ENCODE measurements at places on chromosomes 2 and 18. TPM values are rescaled to one million over a fixed set of nuclear protein-coding genes. Genes with fewer than 3 reads are reported as not detected.

DNA sequence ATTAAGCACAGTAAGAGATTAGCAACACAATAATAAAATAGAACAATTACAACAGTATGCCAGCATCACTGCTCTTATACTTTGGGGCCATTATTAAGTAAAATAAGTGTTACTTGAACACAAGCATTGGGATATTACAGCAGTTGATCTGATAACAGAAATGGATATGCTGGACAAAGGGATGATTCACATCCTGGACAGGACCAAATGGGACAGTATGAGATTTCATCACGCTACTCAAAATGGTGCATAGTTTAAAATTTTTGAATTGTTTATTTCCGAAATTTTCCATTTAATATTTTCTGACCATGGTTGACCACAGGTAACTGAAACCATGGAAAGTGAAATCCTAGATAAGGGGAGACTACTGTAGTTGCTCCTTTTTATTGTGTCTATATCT lies 138.2 kb downstream of the UBR3 start:
- DNase-seq: no peak

- no peak for DNase-seq
Observed at GRCh38 chr18:64116571-64117175, 32.2 kb downstream of the LINC00305 start.

DNA sequence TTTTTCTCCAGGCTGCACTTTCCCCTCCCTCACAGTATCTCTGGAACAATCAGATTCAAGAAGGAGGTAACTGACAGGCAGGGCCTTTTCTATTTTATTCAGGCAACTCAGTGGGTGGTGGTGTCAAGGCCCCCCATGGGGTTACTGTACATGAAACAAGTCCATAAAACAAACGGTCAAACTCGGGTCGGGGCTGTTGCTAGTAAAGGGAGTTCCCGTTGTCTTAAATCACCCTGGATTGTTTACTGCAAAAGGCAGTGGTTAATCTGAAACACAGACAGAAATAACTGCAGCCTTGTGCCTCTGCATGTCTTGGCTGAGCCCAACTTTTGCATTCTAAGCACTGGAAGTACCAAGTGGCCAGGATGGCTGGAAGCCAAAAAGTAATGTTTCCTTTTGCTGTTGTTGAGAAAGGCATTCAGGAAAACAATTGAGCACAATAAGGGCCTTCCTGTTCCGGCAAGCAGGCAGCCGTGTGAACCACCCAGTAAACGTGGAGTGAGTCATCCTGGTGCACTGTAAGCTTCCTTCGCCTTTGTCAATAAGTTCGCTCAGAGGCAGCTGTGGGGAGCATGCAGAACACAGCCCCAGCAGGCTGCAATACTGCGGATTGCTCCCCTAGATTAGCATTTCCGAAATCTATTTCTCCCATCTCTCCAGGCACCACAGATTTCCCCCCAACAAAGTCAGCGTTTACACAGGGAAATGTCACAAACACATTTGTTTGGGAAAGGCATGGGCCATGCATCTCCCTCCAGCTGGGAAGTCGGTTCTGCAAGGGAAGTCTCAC lies 149.6 kb downstream of the IRS1 start:
- peak; percentile 85 for DNase-seq

FARSB gene
- polyA plus RNA-seq: 15.0 TPM

MROH2A gene
- not detected for polyA plus RNA-seq

VWC2L gene
- polyA plus RNA-seq: not detected

ZNF407 gene
- 3.2 TPM for polyA plus RNA-seq

TCF23 gene
- not detected for polyA plus RNA-seq

THSD7B gene
- 2.0 TPM for polyA plus RNA-seq

REEP1 gene
- polyA plus RNA-seq: 21.5 TPM

TMEM163 gene
- polyA plus RNA-seq: 1.1 TPM
